ENCODE measurements at places on chromosomes 2 and 18.
A peak's percentile ranks its signal among the peaks of the same experiment; 100 is the strongest.

DNA sequence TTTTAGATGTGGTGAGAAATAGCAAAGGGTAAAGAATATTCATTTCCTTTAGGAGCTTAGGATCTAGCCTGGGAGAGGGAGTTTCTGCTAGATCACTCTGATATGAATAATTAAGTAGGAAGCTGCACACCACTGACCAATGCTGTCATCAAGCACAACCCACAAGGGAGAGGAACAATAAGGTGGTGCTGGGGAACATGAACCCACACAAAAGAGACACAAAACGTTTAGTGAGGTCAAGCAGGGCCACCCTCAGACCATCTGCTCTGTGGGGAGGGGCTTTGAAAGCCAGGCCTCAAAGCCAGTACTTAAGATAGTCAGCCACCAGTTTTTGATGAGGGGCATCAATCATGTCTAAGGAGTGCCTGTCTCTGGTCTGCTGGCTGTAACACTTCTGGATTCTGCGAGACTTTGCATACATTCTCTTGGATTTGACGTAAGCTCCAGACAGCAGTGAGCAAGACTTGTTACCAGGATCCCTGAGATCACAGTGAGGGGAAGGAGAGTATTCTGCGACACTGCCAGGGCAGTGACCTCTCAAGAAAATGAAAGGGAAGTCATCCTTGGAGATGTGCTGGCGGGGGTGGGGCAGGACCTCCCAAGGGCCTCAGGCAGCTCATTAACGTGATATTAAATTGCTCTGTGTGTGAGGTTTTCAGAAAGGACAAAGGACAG lies 127.0 kb downstream of the CCBE1 start:
- DNase-seq, result peak; percentile 56

- peak; percentile 83 for DNase-seq
Observed at GRCh38 chr2:66782780-66783361, 347.9 kb downstream of the MEIS1 start.

DNA sequence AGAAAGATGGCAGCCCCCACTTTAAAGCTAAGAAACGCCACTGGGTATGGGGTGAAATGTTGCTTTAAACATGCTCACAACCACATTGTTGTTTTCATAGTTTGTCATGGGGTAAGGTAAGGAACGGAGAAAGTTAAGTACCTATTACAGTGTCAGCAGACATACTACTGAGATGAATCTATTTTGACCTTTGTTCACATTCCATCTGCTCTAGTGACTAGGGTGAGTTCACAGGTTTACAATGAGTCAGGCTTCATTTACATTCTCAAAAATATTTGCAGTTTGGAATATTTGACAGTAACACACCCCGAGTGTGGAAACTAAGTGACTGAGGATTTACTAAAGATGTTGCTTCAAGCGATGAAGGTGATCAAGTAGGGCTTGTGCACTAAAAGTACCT lies 428.7 kb upstream of the ACVR2A start:
- DNase-seq, result no peak

GRCh38 chr2:226536410-226536809 lies 263.2 kb downstream of the IRS1 start:
- DNase-seq, result no peak

GRCh38 chr2:224630659-224631550 lies 45.7 kb upstream of the CUL3 start:
- no peak for DNase-seq

DNA sequence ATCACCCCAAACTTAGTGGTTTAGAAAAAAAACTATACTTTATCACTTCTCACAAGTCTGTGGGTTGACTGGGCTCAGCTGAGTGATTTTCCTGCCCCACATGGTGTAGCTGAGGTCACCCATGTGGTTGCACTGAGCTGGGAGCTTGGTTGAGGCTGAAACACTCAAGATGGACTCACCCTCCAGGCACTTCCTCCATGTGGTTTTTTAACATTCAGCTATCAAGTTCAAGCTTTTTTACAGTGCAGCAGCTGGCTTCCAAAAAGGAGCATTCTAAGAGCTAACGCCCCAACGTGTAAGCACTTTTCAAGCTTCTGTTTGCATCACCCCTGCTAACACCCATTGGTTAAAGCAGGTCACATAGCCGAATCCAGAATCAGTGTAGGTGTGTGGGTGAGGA lies 105.9 kb upstream of the CREB1 start:
- no peak for DNase-seq

- DNase-seq, result no peak
Observed at GRCh38 chr2:112566104-112566503, 18.3 kb upstream of the CHCHD5 start.

DNA sequence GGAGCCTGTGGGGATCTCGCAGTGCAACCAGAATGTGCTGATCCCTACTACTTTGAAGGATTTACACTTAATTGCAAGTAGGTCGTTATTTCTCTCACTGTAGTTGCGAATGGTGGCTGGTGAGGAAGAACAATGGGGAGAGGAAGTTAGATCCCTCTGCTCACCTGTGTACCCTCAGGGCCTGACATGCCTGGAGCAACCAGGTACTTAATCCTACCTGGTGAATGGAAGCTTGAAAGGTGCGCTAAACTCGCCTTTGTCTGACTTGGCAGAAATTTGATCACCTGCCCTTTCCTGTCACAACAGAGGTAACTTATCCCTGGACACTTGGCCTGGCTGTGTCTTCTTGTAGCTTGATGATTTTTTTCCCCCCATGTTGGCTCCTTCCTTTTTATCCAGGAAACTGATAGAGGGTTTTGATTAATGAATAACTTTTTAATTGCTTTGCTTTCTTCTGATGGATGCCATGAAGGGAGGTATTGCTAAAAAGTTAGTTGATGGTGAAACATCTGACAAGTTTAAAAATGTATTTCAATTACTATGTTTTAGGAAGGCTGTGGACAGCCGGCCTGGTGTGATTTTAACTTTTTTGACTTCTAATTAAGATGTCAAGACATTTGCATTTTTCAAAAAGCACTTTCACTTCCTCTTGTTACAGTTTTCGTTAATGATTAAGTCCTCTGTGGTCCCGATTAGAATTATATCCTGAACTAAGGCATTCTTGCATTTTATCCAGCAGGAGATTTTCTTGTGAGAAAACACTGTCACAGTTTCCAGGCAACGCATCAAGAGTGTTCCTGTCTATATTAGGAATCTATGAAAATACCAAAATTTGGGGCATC lies 9.2 kb downstream of the SGPP2 start:
- peak; percentile 72 for DNase-seq

GRCh38 chr2:198096002-198096401 lies 291.6 kb downstream of the PLCL1 start:
- no peak for DNase-seq

GRCh38 chr2:33350632-33351031 lies 125.8 kb upstream of the RASGRP3 start:
- no peak for DNase-seq

DNA sequence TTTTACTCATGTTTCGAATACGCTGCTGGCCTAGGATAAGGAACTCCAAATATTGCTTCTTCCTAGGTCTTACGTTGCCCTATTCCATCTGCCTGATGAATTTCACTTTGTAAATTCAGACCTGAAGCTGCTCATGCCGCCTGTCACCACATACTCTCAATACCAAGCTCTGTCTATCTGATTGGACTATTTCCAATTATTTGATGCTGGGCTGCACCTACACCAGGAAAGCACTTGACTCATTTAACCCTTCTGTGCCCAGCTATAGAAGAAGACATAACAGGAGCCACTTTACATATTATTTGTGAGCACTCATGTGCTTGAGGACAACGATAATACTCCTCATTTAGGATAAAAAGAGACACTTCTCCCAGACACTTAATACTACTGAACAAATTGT lies 1293.9 kb upstream of the LRRTM1 start:
- no peak for DNase-seq

DNA sequence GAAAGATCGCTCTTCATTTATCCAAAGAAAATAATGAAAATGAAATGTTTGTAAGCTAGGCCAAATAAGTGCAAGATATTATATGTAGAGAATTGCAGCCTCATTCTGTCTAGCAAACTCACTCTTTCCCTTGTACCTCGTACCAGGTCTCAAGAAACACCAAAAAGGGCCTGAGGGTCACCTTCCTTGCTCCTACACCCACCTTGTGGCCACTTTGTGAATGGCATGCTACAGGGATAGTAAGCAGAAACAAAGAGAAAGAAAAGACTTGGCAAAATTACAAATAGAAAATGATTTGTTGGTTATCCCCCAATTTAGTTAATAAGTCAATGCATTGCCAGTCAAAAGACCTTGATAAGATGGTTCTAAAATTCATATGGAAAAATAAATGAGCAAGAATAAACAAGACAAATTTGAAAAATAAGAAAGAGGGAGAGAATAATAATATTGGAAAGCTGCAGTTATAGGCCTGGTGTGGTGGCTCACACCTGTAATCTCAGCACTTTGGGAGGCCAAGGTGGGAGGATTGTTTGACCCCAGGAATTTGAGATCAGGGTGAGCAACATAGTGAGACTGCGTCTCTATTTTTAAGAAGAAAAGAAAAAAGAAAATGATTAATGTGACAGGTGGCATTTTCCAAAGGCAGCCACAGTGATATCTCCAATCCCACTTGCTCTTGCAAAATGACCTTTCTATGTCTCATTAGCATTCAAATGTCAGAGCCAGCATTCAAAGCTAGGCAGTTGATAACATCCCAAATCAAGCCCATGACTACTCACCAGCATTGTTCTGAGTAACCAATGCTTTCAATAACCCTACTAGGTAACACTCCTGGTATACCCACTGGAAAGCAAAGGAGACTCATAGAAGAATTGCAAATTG lies 38.8 kb upstream of the BMP10 start:
- DNase-seq, result peak; percentile 86

DNA sequence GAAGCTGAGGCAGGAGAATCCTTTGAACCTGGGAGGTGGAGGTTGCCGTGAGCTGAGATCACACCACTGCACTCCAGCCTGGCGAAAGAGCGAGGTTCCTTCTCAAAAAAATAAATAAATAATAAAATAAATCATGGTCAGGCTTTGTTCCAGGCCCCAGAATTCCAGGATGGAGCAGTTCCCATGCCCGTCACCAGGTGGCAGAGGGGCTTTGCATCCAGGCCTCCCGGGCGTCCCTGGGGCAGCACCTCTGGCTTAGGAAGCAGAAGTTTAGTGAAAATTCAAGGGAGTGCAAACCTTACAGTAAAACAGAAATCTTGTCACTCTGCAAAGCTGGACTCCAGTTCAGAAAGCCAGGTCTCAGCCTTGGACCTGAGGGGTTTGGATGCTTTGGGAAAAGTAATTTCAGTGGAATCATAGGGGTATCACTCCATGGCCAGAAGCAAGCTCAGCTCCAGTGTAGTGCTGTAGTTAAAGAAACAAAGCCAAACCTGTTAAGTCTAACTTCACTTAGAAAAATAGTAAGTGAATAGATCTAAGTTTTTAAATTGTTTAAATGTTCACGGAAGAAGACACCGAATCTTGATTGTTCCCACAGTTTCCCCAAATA lies 512.7 kb downstream of the CMPK2 start:
- peak; percentile 72 for DNase-seq

DNA sequence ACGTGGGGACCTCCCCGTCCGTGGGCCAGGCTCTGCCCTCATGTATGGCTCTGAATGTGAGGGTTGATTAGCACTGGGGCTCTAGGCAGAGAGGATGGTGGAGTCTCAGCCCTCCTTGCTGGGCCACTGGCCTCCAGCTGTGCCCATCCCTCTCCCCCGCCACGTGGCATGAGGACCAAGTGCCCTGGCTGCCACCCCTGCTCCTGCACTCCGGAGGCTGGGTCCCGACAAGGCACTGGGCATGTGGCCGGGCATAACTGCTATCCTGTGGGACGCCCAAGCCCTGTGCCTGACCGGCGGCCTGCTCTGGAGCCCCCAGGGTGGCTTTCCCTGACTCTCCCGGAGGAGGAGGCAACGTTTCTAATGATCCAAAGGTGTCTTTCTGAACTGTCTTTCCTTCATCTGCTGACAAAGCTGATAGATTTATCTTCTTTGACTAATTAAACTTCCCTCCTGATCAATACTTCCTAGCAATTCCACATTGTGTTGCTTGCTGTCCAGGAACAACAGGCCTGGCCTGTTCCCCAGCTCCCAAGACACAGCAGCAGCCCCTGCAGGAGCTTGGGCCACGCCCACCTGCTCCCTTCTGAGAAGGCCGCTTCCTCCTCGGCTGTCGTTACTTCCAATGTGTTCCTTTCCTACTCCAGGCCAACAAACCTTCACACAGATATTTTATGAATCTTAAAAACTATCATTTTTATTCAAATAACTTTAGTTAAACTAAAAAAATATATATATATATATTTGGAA lies 132.0 kb downstream of the SNTG2 start:
- no peak for DNase-seq

GRCh38 chr2:138185827-138186226 lies 221.6 kb downstream of the HNMT start:
- no peak for DNase-seq
